ENCODE measurements at places on chromosomes 4 and X.

DNA sequence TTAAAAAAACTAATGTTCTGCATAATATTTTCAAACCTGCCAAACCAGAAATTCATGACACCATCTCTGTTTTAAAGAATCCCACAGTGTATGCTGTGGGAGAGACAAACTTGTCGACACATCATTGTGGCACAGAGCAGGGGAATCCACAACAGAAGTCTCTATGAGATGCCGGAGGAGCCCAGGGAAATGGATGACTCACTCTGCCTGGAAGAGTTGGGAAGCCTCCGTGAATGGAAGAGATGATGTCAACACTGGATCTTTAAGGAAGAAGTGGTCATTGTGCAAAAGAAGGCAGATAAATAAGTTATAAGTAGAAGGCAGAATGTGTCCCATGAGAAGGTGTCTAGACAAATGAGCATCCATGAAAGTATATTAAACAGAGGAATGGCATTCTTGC is 595.1 kb downstream of the RAB28 start:
- no peak for DNase-seq

DNA sequence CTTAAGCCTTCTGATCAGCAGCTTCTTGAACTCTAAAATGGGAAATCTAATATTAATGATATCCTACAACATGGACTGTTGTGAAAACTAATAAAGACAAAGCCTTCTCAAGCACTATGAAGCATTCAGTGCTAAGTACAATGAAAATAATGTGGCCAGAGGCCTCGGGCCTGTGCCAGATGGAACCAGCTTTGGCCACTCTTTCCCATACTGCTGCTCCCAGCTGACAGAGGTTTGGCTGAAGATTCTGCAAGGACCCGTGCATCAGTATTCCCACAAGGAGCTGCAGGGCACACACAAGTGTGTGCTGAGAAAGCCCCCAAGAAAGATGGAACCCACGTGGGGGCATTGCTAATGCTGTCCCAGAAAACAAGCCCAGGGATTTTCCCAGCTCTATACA is 60.5 kb upstream of the RPL34 start:
- DNase-seq: no peak

GRCh38 chr4:41554905-41555304 is 16.9 kb downstream of the LIMCH1 start:
- no peak for DNase-seq

DNA sequence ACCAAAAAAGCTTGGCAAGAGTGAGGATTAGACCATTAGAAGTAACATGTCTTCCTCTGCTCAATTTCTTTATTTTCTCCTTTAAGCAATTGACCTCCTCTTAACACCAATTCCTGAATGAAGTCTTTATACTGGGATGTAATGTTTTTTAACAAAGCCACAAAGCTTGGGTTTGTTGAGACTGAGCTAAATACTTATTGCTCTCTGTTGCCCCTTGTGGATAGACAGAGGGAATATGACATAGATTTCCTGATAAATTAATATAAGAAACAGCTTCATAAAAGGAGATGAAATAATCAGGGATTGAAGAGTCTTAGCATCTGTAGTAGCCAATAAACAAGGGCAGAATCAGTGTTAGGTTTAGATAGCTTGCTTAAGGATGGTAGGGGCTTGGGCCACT is 57.6 kb downstream of the CCDC160 start:
- DNase-seq: no peak

DNA sequence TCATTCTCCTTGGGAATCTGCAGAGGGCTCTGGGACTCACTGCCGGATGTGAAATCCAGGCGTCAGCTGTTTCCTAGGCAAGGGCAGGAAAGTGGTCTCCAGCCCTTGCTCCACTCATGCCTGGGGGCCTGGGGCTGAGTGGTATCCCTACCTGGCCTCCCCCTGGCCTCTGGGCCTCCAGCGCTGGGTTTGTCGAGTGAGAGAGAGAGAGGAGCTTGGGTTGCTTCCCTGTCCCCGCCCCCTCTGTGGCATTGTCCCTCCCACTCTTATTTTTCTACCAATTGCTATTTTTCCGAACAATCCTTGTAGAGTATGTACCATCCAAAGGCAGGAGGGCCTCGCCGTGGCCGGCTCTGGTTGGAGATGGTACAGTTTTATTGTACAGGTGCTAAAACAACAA is 53.1 kb downstream of the ELF4 start:
- DNase-seq: no peak

DNA sequence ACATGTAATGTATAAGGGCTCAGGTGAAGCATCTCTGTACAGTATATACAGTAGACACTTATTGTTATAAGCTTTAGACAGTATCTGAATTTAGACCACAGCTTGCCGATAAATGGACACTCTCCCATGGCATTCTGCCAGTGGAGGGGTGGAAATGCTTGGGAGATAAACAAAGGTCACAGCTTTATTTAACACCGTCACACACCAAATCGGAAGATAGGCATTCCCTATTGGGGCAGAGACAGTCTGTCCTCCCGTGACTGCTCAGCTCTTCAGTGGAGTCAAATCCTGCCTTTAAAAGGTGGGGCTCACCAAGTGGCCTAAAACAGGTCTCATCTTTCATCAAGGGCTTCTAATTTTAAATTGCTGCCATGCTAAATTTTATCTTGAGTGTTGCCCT is 178.8 kb downstream of the CAMK2D start:
- no peak for DNase-seq

Data from CD4-positive, alpha-beta T cell treated with Interferon alpha-2 for 1 hour (primary cell).